ENCODE measurements at places on chromosomes 16 and 17.

DNA sequence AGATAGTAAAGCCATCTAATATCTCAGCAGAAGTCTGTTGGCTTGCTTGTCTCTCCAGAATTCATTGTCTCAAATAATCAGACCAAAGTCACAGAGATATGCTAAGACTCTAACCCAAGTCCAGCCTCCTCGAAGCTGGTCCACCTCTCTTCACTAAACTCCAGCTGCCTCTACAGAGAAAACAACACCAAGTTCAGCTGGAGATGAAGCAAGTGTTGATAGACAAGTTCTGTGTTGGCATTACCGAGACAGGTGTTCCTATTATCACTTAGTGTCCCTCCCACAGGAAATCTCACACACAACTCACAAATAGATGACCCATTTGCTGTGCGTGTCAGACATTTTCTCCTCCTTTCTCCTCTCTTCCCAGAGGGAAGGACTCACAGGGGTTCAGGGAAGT is 164.4 kb upstream of the ANKFN1 start:
- no peak for DNase-seq

GRCh38 chr17:49000943-49001342 is 3.8 kb downstream of the IGF2BP1 start:
- DNase-seq = no peak

DNA sequence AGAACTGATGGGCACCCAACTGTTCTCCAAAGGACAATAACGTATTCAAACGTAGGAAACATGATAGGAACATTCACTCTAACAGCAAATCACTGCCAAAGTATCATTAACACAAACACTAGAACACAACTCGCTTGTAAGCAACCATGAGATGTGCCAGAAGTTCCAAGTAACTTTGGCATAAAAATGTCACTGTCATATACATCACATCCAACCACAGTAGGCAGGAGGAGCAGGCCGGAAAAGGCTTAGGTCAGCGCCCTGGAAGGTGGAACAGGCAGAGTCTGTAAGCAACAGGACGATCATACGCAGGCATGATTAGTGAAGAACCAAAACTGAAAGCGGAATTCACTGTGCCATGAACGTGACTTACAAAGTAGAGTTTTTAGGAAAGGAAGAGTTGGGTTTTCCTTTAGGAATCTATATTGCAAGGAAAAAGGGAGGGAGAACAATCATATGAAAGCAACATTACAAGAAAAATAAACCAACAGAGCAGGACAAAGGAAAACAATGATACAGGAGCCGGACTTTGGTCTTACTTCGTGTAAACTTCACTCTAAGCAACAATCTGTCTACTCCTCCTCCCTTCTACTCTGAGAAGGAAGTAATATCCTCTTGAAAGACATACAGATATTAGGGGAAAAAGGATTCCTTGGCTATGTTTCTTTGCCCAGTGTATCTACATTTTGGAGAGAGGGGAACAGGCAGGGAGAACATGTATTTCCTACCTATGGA is 52.3 kb downstream of the YWHAE start:
- no peak for DNase-seq

DNA sequence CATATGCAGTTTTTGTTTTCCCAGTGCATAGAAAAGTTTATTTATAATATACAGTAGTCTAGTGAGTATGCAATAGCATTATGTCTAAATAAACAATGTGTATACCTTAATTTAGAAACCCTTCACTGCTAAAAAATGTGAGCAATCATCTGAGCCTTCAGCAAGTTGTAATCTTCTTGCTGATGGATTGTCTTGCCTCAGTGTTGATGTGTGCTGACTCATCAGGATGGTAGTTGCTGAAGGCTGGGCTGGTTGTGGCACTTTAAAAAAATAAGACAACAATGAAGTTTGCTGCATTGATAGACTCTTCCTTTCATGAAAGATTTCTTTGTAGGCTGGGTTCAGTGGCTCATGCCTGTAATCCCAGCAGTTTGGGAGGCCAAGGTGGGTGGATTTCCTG is 13.9 kb upstream of the CAPNS2 start:
- DNase-seq = no peak

DNA sequence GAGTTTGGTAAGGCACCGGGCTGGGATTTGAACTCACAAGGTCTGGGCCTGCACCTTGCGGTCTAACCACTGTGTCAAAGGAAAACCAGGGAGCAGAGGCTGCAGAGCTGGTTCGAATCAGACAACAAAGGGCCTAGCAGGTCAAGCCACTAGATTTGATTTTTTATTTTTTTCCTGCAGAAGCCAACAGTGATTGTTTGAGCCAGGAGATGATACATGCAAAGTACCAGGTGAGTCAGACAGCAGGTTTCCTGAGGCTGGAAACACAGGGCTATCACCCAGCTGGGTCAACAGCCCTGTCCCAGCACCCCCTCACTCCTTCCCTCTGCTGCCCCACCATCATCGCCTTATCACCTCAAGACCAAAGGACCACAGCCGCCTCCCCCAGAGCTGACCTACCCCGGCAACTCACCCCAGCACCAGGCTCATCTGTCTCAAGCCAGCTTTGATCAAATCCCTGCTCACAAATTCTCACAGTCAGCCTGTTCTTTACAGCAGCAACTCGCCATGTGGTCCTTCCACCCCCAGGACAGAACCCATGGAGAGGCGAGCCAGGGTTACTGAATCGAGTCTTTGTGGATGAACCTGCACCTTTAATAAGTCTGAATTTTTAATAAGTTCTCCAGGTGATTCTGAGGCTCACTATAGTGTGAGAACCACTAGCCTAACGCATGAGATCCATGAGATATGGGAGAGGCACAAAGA is 13.0 kb upstream of the KRT19 start:
- no peak for DNase-seq

GRCh38 chr17:55405600-55405999 is 16.0 kb downstream of the MMD start:
- no peak for DNase-seq

DNA sequence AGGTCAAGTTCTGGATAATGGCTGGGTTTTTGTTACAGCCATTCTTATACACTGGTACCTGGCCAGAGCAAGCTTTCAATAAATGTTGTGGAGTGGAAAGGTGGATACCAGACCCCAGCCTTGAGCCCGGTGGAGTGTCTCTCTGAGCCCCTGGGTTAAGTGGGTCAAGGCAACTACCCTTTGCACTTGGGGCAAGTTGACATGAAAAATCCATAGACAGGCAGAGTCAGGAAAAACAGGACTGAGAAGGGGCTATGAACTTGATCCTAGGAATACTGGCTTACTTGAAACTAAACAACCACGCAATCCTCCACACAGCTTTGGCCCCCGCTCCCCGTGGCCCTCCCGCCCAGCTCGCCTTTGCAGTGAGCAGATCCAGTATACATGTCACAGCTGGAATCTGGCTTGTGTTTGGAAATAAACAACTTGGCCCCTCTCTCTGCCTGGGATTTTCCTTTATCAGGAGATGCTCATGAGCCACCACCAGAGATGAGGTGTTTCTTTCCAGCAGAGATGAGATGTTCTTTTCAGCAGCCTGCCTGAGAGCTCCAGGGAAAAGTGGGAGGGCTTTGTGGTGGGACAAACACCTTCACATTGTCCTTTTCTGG is 65.9 kb downstream of the KSR1 start:
- DNase-seq = no peak

DNA sequence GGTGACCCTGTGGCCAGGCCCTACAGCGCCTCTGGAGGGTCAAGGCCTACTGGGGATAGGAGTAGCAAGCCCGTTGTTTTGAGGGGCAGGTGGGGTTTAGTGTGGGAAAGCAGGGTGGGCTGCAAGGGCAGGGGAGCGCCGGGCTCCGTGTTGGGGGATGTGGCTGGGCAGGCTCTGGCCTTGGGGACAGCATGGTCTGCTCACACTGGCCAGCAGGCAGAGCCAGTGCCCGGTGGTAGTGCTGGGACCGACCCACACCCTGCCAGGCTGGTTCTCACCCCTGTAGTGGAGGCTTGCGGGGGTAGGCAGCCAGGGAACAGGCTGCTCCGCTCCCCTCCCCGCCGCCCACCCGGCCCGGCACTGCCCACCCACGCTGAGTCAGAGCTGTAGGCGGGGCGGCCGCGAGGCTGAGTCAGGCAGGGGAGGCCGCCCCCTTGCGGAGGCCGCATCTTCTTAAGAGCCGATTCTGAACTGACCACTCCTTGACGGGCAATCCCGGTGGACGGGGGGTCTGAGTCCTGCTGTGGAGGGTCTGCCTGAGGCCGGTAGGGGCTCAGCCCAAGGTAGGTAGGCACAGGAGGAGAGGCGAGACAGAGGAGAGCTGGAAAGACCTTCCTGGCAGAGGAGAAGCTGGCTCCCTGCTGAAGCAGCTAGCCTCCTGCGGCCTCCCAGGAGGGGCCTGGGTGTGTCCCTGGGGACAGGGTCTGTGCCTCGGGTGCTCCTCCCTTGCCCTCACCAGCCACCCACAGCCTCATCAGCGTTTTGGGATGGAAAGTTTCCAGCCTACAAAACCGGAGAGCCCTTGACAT is 62.4 kb downstream of the BAIAP2 start:
- DNase-seq = peak; percentile 61

Measured in CD4-positive, alpha-beta T cell treated with Interleukin-6 for 4 hours (primary cell).